ENCODE measurements at places on chromosomes 7 and 10.

DNA sequence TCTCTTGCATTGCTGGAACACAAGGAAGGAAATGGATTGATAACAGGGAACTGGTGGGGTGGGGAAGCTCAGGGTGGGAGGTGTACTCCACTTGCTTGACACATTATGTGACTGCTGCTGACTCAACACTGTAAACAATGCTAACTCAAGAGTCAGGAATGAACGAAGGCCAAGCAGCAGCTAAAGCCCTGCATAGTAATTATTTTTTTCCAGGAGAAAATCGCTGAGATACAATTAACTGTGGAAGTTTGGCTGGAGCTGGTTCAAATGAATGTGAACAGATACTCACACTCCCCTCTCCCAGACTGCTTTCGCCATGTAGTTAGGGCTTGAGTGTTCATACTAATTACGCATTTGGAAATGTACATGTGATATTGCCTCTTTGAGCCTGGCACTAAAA lies 170.9 kb upstream of the AOAH start:
- DNase-seq, result no peak

DNA sequence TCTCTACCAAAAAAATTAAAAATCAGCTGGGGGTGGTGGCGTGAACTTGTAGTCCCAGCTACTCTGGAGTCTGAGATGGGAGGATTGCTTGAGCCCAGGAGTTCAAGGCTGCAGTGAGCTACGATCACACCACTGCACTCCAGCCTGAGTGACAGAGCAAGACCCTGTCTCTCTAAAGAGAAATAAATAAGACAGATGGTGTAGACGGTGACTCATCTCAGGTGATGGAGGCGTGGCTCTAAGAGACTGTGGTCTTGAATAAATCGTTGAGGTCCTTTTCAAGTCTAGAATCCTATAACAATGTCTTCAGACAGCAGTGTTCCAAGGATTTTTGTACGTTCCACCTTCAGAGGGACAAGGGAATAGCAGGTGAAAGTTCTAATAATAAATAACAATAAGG lies 53.8 kb upstream of the PFKFB3 start:
- no peak for DNase-seq

- no peak for DNase-seq
These were observed 4.5 kb upstream of the GPRIN2 start for GRCh38 chr10:46560952-46561351.

DNA sequence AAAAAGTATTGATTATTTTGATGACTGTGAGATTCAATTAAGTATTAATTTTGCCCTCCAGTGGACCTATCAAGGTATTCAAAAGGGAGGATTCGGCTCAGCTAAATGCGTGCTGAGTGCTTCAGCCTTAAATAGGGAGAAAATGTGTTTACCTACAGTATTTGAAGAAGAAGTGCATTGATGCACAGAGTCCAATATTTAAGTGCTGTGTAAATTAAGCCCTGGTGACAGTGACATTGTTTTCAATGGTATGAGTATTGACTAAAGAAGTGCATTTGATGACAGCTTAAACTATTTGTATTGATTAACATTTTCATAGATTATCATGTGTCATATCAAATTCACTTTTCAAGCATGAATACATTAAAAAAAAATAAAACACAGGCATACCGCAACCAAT lies 106.6 kb downstream of the POU6F2 start:
- no peak for DNase-seq

- no peak for DNase-seq
These were observed 16.8 kb upstream of the XPNPEP1 start for GRCh38 chr10:109940117-109940516.

DNA sequence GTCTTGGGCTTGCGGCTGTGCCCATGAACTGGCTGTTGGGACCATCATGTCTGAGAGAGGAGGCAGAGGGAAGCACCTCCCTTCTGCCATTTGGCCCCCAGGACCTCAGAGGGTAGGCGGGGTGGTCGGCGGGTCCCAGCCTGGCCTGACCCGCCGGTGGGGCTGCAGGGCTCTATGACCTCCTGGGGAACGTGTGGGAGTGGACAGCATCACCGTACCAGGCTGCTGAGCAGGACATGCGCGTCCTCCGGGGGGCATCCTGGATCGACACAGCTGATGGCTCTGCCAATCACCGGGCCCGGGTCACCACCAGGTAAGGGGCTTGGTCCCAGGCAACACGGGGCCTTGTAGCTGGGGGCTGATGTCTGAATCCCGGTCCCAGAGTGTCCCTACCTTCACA lies 14.1 kb downstream of the SUMF2 start:
- no peak for DNase-seq

GRCh38 chr10:127720142-127720541 lies 16.8 kb upstream of the FOXI2 start:
- DNase-seq, result no peak

DNA sequence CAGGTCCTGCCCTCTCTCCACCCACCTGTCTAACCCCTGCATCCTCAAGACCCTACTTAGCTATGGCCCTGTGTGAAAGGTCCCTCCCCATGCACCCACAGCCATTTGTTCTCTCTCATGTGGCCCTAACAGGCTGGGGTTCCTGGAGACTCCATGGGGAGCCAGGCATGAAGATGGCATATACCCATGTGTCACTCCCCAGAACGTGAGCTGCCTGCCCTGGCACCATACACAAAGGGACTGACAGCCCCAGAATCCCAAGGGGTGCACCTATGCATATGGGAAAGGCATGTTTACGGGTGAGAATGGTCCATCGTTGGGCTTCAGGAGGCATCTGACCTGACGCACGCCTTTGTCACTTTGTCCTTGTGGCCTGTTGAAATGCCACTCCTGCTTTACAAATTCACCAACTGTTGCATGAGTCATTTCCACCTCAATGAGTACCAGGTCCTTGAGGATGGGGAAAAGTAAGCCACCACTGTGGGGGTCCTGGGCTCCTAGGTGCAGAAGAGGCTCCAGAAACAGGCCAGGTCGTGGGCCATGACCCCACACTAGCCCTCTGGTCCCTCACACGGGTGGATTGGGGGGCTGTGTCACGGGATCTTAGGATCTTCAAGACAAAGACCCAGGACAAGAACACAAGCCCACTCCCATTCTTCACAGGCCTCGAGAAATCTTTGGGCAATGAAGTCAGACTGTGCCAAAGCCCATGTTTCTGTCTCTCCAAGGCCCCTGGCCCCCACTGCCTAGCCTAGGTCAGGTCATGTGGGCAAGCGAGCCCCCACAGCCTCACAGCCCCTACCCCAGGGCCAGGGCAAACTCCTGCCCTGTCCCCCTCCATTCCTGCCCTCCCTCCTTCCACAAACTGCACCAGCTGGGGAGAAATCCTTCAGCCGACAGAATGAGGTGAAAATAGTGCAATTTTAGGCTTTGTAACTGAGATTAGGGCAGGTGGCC lies 8.6 kb downstream of the GPRIN2 start:
- no peak for DNase-seq

DNA sequence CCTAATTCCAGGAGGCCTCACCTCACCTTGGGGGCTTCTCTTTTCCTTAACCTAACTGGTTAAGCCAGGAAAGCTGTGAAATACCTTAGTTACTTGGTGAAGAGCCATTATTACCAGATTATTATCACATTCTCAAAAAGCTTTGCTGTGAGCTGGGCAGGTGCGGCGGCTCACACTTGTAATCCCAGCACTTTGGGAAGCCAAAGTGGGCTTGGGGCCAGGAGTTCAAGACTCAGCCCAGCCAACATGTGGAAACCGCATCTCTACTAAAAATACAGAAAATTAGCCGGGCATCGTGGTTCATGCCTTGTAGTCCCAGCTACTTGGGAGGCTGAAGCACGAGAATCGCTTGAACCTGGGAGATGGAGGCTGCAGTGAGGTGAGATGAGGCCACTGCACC lies 102.4 kb upstream of the KLF6 start:
- no peak for DNase-seq

DNA sequence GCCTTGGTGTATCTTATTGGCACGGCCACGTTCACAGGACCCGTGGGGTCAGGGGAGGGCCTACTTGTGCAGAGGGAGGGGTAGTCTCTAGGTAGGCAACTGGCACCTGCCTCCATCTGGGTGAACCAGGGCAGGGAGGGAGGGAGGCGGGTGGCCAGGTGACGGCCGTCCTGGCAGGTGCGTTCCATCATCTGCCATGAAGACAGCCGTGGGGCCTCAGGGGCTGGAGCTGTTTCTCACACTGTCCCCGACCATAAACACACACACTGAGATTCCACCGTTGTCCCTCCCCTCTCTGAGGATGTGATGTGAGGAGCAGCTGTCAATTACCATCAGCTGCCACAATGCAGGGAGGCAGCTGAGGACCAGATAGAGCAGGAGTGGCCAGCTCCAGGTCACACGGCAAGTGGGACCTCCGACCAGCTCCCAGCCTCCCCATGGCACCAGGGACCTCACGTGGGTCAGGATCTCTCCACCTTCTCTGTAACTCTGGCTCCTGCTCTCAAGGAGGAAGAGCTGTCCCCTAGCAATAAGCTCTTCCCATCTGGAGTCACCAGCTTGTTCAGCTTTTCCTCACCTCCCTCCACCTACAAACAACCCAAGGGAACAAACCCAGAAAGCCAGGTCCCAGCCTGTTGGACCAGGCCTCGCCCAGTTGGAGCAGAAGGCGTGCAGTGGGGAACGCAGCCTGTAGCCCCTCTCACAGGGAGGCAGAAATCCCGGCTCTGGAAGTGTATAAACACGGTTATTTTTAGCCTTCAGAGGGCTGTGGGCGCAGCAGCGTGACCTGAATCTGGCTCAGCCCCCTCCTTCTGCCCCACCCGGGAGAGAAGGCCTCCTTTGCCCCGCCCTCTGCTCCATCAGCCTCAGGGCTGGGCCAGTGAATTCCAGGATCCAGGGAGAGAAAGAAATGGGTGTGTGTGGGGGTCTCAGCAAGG lies 33.1 kb downstream of the ZMIZ1 start:
- no peak for DNase-seq
